ENCODE measurements at places on chromosomes 5 and 9. TPM values are rescaled to one million over a fixed set of nuclear protein-coding genes. Genes with fewer than 3 reads are reported as not detected.

The PCDHB14 gene
- 3.0 TPM for total RNA-seq

The SKP1 gene
- total RNA-seq, result 234 TPM

The EPB41L4A gene
- 35.2 TPM for total RNA-seq

- no peak for DNase-seq
Observed at GRCh38 chr5:152378730-152379129, 26.3 kb downstream of the NMUR2 start.

The LTC4S gene
- total RNA-seq, result 22.6 TPM

The CRB2 gene
- 0.93 TPM for total RNA-seq

The IFNA13 gene
- total RNA-seq, result not detected

The KIF27 gene
- 7.8 TPM for total RNA-seq

- DNase-seq, result no peak
Observed at GRCh38 chr9:33306037-33306436, 15.7 kb downstream of the NFX1 start.

The GRM6 gene
- not detected for total RNA-seq

DNA sequence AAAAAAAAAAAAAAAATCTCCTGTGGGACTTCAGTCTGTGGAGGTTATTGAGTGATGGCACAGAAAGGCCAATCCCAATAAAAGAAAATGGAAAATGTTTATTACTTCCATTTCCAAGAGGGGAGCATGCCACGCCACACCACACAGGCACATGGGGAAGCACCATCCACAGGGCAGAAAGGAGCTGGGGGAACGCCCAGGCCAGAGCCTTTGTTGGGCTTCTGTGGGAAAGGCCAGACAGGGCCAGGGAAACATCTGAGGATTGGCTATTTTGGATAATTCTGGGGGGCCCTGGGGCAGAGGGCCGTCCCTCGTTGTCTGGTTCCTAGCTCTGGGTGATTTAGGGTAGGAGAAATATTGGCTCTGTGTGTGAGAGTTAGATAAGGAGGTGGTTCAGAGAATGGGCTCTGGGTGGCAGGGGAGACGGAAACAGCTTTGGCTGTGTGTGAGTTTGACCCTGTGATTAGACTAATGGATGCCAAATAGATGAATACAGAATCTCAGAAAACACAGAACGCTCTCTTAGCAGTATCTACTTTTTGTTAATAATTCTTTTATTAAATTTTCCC, 49.0 kb upstream of the ABL1 start:
- no peak for DNase-seq

- DNase-seq, result no peak
Observed at GRCh38 chr5:111673891-111674626, 82.9 kb downstream of the NREP start.

DNA sequence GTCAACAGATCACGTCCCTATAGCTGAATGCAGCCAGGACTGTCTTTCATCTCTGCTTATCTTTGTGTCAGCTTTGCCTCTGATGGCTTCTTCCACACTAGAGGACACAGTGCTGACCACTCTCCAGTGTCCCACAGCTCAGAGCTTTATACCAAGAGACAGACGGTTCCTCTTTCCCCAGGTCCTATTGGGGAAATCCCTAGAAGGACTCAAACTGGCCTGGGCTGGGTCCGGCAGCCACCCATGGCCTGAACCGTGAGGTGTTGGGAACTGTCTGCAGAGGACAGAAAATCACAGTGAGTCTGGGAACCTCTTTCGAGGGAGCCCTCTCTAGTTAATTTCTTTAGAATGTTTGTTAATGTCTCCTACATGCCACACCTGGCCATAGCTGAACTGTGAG, 68.3 kb upstream of the SHB start:
- peak; percentile 38 for DNase-seq

Data from upper lobe of right lung (tissue), 1 donor.